Dorsolateral prefrontal cortex (tissue), 122 donors: ENCODE measurements at places on chromosomes 4 and X.

DNA sequence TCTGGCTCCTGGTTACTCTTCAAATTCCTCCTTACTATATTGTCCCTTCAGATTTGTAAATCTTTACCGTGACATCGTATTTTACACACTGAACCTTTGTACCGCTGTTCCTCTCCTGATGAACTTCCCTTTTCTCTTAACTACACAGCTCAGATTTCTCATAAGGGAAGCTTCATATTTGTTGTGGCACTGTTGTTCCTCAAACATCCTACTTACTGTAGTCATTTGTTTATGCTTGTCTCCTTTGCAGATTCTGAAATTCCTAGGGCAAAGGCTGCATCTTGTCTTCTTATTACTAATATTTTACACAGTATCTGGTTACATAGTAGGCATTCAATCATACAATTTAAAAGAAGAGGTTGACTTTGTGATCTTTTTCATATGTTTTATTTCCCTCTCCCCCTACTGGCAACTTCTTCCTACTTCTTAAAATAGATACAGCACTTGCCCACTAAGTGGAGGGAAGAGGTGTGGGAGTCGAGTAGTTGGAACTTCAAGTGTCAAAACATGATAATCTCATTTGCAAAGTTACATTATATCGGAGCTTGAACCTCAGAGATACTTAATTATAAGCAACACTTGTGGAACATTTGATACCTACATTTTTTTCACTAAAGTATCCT lies 50.0 kb downstream of the TET2 start:
- DNase-seq: no peak

GRCh38 chr4:19123681-19124080 lies 1102.1 kb upstream of the LCORL start:
- DNase-seq: no peak

DNA sequence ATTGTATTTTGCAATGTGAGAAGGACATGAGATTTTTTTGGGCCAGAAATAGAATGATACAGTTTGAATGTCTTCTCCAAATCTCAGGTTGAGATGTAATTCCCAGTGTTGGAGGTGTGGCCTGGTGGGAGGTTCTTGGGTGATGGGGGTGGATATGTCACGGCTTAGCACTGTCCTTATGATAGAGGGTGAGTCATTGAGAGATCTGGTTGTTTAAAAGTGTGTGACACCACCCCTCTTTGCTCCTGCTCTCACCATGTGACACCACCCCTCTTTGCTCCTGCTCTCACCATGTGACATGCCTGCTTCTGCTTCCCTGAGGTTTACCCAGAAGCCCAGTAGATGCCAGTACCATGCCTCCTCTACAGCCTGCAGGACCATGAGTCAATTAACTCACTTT lies 1226.9 kb downstream of the PCDH7 start:
- DNase-seq: no peak

- DNase-seq: no peak
Observed at GRCh38 chr4:56674984-56675383, 6.1 kb downstream of the HOPX start.

DNA sequence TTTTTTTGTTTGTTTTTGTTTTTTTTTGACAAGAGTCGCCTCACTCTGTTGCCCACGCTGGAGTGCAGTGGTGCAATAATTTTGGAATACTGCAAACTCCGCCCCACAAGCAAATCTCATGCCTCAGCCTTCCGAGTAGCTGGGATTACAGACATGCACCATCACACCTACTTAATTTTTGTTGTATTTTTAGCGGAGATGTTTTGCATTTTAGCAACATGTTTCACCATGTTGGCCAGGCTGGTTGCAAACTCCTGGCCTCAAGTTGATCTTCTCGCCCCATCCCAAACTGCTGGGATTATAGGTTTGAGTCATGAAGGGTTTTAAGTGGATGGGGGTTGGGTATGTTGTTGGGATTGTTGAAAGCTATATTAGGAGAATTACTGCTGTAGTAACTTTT lies 270.9 kb upstream of the LCORL start:
- DNase-seq: no peak

- DNase-seq: no peak
Observed at GRCh38 chr4:4333265-4333706, 43.2 kb downstream of the ZBTB49 start.

DNA sequence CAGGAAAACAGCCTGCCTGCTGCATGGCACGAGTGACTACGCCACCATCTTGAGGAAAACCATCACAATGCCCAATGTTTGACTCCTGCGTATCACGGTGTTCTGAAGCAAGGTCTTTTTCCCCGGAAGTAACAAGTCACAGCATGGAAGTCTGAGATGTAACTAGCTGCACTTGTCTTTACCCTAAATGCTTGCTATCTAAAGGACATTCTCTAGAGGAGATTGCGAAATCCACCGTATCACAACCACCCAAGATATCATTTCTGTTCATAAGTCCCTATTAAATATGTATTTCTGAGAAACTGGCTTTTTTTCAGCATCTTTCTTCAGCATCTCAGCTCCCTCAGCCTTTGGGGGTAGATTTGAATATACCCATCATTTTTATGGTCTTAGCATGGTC lies 1565.1 kb downstream of the ARAP2 start:
- DNase-seq: no peak

DNA sequence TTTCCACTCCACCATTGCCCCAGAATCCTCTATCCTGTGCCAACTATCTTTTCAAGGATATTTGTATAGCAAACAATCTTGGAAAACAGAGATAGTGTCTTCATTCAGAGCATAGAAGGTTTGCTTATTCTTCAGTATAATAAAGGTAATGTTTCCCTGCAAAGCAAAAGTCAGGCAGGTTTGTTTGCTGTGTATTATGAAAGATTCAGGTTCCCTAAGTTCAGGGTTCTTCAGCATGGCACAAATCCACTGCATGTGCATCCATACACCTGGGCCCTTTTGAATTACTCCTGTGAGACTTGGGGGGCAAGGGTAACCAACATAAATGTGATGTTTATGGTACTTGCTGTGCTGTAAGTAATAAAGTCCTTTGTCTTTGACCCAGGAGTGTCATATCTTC lies 33.2 kb upstream of the ZC4H2 start:
- no peak for DNase-seq
